Epithelial cell of prostate (primary cell): ENCODE measurements at places on chromosomes 1 and 21.
A peak's percentile ranks its signal among the peaks of the same experiment; 100 is the strongest.

DNA sequence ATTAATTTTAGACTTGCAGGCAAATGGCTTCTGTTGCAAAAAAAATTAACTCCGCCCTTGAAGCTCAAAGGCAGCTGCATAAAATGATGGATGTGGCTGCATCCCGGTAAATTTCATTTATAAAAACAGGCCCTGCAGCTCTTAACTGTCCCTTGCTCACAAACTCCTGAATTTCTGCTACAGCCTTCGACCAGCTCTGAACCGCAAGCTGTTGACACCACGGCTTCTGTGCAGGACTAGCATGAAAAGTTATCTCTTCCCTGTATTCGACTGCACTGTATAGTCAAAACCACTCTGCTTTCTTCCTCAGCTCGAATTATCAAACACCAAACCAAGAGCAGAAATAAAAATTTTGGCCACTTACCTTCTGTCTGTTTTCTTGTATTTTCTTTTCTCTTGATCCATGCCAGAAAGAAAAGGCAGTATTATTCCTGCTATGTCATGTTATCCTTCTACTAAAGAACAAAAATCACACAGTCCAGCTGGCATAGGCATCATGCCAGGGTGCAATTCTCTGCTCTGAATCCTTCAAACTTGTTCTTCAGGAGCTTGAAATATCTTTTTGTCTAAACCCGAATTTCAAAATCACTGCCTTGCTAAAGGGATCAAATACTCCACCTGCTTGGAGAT lies 195.5 kb upstream of the NCAM2 start:
- DNase-seq, result no peak

- no peak for DNase-seq
Measured at GRCh38 chr21:15929536-15929935, 199.8 kb downstream of the USP25 start.

DNA sequence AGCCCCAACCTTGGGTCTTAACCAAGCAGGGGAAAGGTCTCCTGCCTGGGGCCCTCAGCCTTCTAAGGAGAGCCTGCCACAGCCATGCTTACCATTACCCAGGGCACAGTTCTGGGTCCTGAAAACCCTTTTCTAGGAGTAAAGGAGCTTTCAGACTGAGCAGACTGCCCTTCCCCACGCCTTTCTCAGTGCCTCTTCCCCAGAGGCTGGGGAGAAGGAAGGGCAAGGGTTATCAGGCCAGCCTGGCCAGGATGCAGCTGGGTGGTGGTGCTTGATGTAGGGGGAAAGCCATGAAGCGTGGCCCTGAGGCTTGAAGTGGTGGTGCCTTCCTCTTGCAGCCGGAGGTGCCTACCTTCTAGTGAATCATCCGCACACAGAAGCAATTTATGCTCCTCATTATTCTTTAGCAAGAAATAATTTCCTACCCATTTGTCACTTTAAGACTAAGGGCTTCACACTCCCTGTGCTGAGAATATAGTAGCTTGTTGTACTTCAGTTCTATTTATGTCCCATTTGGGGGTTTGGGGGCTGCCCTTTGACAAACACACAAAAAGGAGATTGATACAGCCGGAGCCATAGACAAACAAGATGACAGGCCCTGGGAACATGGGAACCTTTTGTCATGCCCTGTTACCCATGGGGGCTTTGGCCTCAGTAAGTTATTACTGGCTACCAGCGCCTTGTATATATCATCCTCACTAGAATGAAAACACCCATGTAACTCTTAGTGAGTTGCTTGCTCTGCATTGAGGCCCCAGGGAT lies 40.7 kb downstream of the MAN1C1 start:
- DNase-seq, result no peak

DNA sequence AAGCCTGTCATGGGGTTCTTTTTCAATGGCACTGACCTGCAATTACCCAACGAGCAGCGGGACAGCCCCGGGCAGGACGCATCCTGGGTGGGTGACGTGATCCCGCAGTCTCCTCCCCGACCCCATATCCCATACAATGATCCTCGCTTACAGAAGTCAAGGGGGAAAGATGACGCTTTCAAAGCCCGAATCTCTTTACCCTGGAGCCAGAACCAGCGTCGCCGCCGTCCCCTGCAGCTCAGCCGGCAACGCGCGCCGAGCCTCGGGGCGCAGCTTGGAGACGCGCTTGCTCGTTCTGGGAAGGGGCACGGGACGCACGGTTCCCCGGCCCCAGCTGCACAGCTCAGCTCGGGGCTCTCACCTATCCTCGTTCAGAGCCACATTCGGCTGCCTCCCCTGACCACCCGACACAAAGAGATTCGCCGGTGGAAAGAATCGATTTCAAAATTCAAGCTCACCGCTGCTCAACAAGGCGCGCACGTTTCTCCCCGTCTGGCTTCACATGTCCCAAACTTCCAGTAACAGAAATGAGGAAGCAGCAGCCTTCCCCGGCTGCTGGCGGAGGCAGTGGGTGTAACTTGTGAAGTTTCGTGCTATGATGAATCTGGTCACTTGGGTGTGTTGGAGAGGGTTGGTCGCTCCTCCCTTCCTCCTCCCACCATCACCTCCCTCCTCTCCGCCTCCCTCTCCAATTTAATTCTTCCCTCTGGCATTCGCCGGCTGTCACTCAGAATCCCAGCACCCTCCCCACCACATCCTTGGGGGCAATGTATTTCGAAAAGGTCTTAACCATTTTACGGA lies at the start of gene TIAM1:
Gene TIAM1 (minus strand): TSS at position 582 of the 801 bp plus-strand sequence. CDS start 77,289 bp downstream, outside the sequence.
- peak; percentile 81 for DNase-seq

- no peak for DNase-seq
Measured at GRCh38 chr1:89974696-89975470, 20.0 kb upstream of the ZNF326 start.

GRCh38 chr1:9798236-9799130 lies 25.3 kb downstream of the CLSTN1 start:
- DNase-seq, result no peak

DNA sequence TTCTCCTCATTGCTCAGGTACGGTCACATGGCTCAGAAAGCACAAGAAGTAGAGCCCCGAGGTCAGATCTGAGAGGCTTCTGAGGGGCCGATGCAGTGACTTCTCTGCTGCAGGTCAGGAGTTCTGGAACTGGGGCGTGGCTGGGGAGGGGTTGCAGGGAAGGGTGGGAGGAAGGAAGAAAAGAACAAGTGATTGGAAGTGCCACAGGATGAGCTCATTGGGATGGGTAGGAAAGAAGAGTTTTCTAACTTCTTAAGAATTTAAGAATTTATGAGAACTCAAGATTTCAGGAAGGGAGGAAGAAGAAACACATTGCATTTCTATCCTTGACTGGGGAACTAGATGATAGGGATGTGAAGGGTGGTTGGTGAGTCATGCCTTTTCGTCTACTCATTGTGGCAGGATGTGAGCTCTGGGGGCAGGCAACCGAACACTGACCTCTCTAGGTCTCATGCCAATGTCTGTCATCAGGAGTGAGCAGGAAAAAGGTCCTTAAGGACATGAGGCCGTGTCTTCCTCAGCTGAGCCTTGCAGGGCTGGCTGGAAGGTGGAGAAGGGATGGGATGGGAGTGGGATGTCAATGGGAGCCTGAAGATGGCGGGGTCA lies 497 bp downstream of the FCRLB start:
- DNase-seq, result no peak

DNA sequence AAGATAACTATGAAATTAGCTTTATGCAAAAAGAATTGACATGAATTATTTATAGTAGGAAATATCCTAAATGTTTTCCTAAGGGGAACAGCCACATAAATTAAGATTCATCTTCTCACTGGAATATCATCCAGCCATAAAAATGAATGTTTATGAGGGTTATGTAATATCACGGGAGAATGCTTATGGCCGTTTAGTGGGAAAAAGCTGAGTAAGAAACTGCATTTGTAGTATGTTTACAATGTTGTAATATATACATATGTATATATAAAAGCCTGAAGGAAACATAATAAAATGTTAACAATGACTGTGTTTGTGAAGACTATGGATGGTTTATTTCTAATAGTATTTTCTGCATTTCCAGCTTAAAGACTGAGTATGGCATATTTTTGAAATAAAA lies 152.3 kb upstream of the DNAH14 start:
- DNase-seq, result no peak

DNA sequence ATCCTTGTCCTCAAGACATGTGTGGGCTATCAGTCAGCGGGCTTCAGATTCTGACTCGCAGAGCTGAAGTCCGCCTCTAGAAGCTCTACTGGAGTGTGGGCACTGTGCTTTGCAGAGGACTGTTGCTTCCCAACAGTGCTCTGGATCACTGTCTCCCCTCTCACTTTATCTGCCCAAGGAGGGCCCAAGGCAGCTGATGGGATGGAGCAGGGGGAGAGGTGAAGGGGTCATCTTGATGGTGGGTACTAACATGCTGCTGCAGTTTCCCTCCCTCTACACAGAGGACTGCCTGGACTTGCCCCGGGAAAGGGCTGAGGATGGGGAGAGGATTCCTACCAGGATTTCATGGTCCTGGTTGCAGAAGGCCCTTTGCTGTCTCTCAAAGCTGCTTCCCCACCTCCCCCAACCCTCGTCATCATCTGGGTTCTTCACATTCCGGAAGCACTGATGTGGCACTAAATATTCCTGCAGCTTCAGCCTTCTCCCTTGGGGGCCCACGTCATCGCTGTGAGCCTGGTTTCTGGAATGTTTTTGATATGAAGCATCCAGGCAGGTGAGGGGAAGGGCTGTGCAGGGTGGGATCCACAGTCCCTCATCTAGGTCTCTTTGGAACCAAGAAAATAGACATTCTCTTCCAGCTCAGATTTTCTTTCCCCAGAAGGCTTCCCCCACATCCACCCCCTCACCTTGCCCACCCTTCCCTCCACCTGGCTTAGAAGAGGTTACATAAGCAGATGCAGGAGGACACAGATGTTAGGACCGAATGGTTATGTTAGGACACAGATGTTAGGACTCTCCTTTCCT lies 23.2 kb downstream of the NUAK2 start:
- no peak for DNase-seq

- no peak for DNase-seq
Measured at GRCh38 chr1:247487057-247487456, 29.2 kb upstream of the OR2B11 start.

- no peak for DNase-seq
Measured at GRCh38 chr1:179873438-179873851, 4.2 kb downstream of the TOR1AIP2 start.

- DNase-seq, result no peak
Measured at GRCh38 chr21:22019766-22020165, 1021.6 kb downstream of the NCAM2 start.

GRCh38 chr1:168396508-168396907 lies 115.8 kb downstream of the TBX19 start:
- DNase-seq, result no peak

- DNase-seq, result no peak
Measured at GRCh38 chr1:25958465-25958864, 39.4 kb downstream of the PAFAH2 start.

- DNase-seq, result no peak
Measured at GRCh38 chr1:69180358-69180757, 387.4 kb upstream of the LRRC7 start.

GRCh38 chr21:44702973-44703730 lies 6.2 kb downstream of the KRTAP10-12 start:
- no peak for DNase-seq

- no peak for DNase-seq
Measured at GRCh38 chr1:43908858-43909257, 24.7 kb upstream of the ARTN start.

DNA sequence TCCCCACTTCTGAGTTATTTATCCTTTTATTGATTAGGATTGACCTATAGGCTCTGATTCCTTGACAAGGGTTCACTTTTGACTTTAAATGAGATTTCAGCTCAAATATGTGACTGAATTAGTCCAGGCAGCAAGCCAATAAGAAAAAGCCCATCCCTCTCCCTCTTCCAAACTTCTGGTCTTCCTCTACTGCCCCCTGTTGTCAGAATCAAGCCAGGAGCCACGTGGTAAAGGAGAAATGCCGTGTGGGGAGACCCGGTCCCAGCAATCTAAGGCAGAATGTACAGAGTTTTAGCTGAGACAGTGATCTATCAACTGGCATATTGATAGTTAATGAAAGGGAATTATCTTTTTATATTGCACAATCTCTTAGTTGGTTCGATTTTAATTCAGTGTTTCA lies 5.2 kb downstream of the ADAMTS5 start:
- no peak for DNase-seq

DNA sequence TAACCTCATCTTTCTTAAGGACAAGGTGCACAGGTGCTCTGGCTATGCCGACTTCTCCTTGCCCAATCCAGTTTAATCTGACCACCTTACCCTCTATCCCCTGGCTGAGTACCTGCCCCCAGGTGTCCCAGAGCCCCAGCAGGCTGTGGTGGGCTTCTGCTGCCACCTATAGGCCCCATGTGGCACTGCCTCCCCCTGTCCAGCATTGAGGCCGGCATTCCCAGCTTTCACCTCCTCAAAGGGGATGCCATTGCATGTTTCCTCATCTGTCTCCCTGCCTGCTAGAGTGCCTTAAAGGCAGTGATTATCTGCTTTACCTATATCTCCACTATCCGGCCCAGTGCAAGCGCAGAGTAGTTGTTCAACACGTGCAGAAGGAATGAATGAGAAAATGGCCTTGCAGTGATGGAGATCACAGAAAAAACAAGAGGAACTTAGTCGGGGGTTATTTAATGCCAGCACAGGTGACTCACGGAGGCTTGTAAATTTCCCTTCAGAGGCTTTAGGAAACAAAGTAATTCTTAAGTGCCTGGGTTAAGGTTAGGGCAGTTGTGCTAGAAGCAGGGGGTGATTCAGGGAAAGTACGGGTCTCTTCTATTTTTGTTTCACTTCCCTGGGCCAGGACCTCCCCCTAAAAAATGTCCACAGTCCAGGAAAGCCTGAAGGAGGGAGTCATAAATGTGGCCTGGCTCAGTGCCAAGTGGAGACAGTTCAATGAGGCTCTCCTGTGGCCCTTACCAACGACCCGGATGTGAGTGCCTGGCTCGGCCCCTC lies 131.8 kb upstream of the NGF start:
- peak; percentile 31 for DNase-seq

- DNase-seq, result no peak
Measured at GRCh38 chr21:46454142-46454541, 4.5 kb upstream of the DIP2A start.

DNA sequence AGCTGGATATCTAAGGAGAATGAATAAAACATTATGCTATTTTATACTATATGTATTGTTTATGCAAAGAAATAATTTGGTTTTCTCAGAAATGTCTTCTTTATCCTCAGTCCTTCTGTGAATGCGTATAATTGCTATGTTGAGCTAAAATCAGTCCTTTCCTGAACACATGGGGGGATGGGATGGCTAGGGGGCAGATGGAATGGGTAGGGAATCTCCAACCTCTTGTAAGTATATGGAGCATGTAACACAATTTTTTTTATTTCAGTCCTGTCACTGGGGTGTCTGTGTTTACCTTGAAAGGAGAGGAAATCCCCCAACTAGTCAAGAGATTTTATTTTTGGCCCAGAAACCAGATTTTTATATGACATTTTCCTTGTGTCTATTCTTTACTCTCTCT lies 291.8 kb downstream of the NFIA start:
- no peak for DNase-seq

GRCh38 chr1:163357378-163357777 lies 35.6 kb downstream of the NUF2 start:
- no peak for DNase-seq

GRCh38 chr1:98054786-98055185 lies 134.0 kb upstream of the DPYD start:
- DNase-seq, result no peak

DNA sequence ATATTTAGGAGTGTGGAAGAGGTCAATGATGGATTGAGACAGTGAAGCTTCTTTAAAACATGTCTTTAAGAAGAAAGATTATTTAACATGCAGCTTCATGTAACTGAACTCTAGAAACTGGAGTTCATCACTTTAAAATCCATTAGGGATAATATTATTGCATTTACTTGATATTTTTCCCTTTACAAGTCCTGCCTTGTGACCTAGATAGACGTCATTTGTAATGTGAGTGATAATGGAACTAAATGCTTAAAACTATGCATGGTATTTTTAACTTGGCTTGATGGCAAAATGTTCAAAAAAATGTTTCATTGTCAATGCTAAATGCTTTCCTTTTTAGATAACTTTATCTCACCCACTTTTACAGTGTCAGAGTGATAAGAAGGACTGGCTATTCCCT lies 723.7 kb downstream of the RWDD3 start:
- no peak for DNase-seq
